ENCODE measurements at places on chromosomes 16 and 17. TPM values are rescaled to one million over a fixed set of nuclear protein-coding genes. Genes with fewer than 3 reads are reported as not detected.
A peak's percentile ranks its signal among the peaks of the same experiment; 100 is the strongest.

Gene CFAP119
- 1.2 TPM for total RNA-seq

GRCh38 chr17:31787857-31788570 lies 71.0 kb downstream of the COPRS start:
- DNase-seq, result peak; percentile 59

Gene RSL1D1
- total RNA-seq, result 185 TPM

- DNase-seq, result no peak
Measured at GRCh38 chr17:56176091-56176490, 22.8 kb downstream of the ANKFN1 start.

Gene TMEM235
- not detected for total RNA-seq

GRCh38 chr17:29687596-29687995 lies 64.9 kb upstream of the CORO6 start:
- DNase-seq, result no peak

Gene CDIP1
- 9.9 TPM for total RNA-seq

Gene TNP2
- not detected for total RNA-seq

- no peak for DNase-seq
Measured at GRCh38 chr17:75634376-75634740, 1.1 kb downstream of the SMIM5 start.

- DNase-seq, result no peak
Measured at GRCh38 chr17:81322271-81323082, 27.4 kb upstream of the SLC38A10 start.

DNA sequence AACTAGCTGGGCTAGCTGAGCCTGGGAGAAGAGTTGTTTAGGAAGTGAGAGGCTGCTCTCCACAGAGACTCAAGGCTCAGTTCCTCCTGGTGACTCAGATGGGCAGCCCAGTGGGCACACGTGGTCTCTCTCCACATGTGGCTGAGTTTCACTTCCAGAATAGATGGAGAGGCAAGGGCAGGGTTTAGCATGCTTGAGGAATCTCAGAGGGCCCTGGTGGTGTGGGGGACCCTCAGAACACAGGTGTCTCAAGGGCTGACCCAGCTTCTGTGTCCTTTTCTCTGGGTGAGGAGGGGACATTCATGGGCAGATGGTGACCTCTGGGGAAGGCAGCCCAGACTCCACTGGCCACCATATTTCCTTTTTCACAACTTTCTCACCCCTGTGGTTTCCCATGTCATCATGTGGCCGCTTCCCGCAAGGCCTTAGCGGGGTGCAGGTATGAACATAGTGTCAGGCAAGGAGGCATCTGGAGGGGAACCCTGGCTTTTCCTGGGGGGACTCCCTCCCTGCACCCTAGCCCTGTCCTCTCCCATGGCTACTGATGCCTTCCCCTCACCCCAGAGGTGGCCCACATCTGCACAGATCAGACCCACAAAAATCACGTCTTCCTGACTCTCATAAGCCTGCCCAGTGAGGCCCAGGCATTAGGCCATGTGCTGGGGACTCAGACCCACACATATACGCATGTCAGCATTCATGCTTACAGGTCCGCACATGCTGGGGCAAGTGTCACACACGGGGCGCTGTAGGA lies 3.3 kb downstream of the GRN start:
- DNase-seq, result no peak

GRCh38 chr17:45828171-45828570 lies 16.5 kb upstream of the SPPL2C start:
- DNase-seq, result no peak

GRCh38 chr16:29972500-29972899 lies 1.2 kb upstream of the TAOK2 start:
- DNase-seq, result no peak

Gene PYY
- not detected for total RNA-seq

DNA sequence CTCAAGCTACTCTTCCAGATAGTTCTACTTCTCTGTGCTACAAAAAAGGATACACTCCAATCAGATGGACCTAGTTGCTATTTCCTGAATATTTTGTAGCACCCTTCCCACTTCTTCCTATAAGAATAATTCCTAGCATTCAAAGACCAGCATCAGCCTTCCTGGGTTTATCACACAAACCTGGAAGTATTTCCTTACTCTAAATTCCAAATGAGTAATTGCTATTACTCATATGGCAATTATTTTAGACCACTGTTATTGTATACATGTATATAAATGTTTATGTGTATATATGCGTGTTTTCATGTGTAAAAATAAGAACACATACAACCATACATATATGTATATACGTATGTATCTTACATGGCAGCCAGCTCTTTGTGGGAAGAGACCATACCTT lies 130.6 kb downstream of the MYO1D start:
- no peak for DNase-seq

Gene GH2
- not detected for total RNA-seq

GRCh38 chr16:24189941-24190340 lies 66.2 kb upstream of the CACNG3 start:
- no peak for DNase-seq

DNA sequence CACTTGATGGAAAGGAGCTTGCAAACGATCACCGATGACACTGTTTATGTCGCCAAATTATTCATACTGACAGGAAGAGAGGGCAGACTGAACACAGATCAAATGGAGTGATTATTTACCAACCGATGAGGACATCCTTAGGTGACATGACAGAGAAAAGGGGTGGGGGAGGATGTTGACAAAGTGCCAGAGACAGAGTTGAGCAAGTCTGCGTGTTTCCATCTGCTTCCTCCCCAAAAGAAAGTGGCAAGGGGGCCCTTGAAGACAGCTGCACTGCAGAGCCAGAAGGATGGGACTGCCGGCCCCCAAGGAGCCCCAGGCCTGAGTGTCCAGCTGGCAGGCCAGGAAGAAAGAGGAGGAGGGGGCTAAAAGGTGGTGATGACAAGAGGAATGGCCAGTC lies 191.0 kb upstream of the RPL38 start:
- no peak for DNase-seq

DNA sequence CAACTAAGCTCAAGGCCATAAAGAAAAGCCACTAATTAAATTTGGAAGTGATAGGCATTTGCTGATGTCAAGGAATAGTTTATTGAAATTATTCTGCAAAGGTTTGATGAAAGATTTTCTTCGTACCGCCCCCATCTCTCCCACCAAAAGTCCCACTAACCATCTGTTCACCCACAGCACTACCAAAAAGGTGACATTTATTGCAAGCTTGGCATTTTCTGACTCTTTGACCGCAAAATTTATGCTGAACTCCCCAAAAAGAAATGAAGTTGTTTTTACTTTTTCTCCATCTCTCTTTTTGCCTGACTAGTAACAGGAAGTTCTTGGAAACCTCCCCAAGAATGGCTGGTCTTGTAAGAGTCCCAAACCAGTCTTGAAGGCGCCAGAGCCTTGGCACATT lies 384.9 kb upstream of the SOX9 start:
- DNase-seq, result no peak

DNA sequence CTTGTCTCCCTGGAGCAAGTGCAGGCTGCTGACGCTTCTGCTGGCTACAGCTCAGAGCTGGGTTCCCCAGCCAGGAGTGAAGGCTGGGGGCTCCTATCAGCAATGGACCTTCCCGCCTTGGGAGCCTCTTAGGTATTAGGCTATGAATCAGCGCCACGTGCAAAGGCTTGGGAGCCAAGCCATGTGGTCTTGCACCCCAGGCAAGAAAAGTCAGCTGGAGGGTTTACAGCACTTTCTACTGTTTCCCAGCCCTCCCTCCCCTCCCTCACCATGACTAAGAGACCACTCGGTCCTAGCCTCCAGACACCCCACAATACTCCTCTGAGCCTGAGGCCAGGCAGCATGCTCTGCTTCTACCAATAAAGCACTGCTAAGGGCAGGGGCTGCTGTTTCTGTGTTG lies 12.3 kb downstream of the EPX start:
- no peak for DNase-seq

DNA sequence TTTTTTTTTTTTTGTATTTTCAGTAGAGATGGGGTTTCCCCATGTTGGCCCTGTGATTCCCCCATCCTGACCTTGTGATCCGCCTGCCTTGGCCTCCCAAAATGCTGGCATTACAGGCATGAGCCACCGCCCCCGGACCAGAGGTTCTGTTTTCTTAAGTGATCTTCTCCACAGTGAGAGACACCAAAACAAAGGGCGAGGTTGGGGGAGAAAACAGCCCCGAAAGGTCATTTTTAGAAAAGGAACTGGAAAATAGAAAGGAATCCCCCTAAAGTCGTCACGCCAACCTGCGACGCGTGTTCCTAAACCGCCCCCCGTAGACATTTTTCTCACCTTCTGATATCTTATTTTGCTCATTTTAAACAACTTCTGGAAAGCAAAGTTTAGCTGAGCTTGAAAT lies 6.1 kb upstream of the AXIN2 start:
- DNase-seq, result no peak

GRCh38 chr17:61454381-61455323 lies 2.4 kb downstream of the TBX4 start:
- no peak for DNase-seq

Gene KRT33B
- total RNA-seq, result 4.4 TPM

Gene TEDC2
- 1.8 TPM for total RNA-seq

DNA sequence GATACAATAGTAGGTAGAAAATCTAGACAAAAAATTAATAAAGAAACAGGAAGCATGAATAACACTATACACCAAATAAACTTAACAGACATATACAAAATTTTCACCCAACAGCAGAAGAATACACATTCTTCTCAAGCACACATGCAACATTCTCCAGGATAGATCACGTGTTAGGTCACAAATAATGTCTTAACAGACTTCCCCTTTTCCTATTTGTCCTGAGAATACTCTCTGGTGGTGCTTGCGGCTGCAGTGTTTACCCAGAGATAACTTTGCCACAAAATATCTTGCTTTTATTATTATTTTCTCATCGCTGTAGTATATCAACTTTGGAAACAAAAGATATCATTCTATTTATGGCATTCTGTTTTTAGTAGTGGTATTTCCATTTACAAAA lies 40.6 kb upstream of the ZNF267 start:
- no peak for DNase-seq

Gene ABCA6
- total RNA-seq, result 16.6 TPM

DNA sequence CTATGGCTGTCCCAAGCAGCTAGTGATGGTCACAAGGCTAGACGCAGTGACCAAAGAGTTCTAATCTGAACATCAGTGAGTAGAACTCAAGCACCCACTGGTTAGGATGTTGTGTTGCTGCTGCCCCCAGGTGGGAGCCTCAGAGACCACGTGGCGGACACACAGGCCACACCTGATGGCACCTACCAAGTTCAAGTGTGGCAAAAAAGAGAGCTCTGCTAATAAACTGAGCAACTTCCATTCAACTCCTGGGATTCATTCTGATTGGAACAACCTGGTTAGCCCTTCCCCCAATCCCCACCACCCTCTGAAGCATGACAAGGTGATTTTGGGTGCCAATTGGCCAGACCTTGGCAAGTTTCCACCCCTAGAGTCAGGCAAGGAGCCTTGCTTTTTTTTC lies 3.5 kb upstream of the LCMT1 start:
- no peak for DNase-seq

Gene SLC25A10
- 30.6 TPM for total RNA-seq

- DNase-seq, result peak; percentile 32
Measured at GRCh38 chr17:30236766-30237165, 1.3 kb upstream of the SLC6A4 start.

Gene CDH13
- total RNA-seq, result 246 TPM

DNA sequence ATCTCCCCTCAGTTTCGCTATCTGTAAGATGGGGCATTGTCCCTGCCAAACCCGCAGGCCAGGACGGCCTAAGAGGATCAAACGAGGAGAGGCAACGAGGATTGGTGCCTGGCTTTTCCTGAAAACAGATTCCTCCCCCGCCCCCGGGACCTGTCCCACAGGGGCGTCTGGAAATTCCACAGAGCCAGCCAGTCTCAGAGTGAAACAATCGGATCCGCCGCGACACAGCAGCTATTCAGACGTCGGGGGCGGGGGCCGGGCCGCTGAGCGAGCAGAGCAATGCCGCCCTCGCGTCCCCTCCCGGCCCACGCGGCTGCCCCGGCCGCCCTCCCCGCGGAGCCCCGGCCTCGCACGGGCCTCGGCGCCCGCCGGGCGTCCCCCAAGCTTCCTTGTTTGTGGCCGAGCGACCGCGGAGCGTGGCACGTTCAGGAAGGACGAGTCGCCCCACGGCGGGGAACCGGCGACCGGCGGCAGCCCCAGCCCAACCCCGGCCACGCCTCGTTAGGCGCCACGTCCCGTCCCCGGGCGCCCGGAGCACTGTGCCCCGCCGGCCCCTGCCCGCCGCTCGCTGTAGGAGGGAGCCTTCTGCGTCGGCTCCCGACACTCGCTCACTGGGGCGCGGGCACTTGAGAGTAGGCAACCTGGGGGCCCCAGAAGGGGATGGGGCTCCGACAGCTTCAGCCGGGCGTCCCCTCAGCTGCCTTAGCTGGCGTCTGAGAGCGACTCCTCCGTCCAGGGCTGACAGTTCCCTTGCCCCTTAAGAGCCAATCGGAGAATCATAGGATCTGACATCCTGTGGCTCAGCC lies 29.6 kb upstream of the PHOSPHO1 start:
- peak; percentile 89 for DNase-seq

GRCh38 chr17:79944821-79945391 lies 90.8 kb downstream of the TBC1D16 start:
- DNase-seq, result no peak

- no peak for DNase-seq
Measured at GRCh38 chr16:3698941-3699340, 18.4 kb downstream of the TRAP1 start.

Gene GRAPL
- not detected for total RNA-seq

Measured in lower leg skin (tissue), 4 donors.